CD4-positive, alpha-beta T cell treated with Interleukin-1 beta for 1 hour (primary cell): ENCODE measurements at places on chromosomes 11 and 22.

GRCh38 chr11:77300695-77301094 lies 791 bp downstream of the GDPD4 start:
- no peak for DNase-seq

- DNase-seq: no peak
Observed at GRCh38 chr11:127506647-127507046, 506.1 kb upstream of the KIRREL3 start.

GRCh38 chr22:22881116-22882000 lies 6.3 kb upstream of the IGLL5 start:
- DNase-seq: peak; percentile 37

- no peak for DNase-seq
Observed at GRCh38 chr11:86938203-86938899, 16.8 kb downstream of the FZD4 start.

- DNase-seq: no peak
Observed at GRCh38 chr11:45400591-45400990, 114.5 kb upstream of the SYT13 start.

DNA sequence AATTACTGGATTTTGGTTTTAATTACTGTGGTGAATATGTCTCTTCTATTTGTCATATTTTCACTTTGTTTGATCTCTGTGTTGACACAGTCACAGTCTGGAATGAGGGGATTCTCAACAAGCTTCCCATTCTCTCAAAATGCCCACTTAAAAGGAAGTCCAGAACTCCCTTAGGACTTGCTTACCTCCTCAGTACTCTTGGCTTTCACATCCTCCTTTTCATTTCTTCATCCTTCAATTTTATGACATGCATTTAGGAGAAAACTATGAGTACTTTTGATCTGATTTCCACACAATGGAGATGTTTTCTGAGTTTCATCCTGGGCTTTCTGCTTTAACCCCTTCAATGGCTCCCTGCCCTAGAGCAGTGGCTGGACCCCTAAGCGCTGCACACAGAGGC lies 49.3 kb upstream of the FLI1 start:
- DNase-seq: no peak

DNA sequence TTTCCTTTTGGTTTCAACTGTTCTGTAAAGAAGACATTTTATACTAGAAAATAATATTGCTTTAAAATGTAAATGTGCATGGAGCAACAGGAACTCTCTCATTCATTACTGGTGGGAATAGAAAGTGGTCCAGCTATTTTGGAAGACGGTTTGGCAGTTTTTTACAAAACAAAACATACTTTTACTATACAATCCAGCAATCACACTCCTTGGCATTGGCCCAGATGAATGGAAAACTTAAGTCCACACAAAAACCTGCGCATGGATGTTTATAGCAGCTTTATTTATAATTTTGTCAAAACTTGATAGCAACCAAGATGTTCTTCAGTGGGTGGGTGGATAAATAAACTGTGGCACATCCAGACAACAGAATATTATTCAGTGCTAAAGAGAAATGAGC lies 49.9 kb upstream of the SEPTIN5 start:
- no peak for DNase-seq

DNA sequence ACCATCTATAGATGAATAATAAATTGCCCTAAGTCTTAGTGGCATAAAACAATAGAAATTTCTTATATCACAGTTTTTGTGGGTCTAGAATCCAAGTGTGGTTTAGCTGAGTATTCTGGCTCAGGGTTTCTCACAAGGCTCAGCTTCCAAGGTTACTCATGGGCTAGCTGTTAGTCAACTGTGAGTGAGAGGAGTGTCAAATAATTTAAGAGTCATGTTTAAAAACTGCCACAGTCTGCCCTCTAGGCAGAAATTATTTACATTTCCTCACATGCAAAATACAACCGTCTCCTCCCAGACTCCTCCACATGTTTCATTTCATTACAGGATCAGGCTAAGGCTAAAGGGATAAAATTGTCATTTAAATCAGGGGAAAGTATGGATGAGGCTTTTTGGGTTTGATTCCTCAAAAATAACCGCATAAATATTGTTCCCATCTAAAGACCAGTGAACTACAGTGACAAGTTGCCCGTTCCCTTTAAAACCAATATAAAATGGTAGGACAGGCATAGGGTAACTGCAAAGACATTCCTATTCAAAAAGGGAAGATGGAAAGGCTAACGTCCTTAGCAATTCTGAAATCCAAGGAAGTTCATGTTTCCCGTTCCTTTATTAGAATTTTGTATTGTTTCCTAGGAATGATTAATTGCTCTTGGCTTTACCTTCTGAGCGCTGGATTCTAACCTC lies 324.3 kb downstream of the DYNC2H1 start:
- DNase-seq: no peak

GRCh38 chr22:40153192-40153591 lies 24.5 kb upstream of the TNRC6B start:
- no peak for DNase-seq

- no peak for DNase-seq
Observed at GRCh38 chr11:62889484-62890437, 9.1 kb downstream of the SLC3A2 start.

GRCh38 chr11:20448834-20449233 lies 61.3 kb downstream of the PRMT3 start:
- no peak for DNase-seq

- no peak for DNase-seq
Observed at GRCh38 chr11:118652681-118653181, 26.7 kb downstream of the TREH start.

DNA sequence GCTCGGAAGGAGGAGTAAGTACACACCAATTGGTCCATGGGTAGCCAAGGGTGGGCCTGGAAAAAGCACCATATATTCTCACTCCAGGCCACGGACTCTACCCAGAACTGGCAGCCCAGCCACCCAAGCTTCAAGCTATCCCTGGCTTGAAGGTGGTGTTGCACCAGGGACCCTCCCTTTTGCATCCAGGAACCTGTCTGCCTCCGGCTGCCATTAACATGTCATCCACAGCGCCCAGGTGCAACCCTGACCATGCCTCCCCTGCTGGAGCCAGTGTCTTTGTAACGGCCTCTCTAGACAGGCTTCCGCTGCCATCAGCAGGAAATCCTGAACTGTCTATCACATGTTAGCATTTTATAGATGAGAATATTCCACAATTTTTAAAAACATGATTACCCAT lies 2158.5 kb upstream of the RAG2 start:
- DNase-seq: no peak

- DNase-seq: no peak
Observed at GRCh38 chr11:119903389-119903788, 174.4 kb upstream of the NECTIN1 start.

DNA sequence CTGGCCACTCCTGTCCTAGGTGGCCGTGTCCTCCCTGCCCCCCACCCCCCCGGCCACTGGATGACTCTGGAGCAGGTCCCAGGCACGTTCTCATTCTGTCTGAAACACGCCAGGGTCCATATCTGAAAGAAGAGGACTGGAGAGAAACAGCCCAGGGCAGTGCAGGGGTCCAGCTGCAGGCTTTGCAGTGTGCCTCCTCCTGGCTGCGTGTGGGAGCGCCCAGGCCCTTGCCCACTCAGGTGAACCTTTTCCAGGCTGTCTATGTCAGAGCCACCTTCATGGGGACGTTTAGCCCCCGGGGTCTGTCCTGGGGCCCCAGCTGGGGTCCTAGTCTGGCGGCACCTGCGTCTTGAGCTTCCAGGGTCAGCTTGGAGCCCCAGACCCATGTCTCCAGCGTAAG lies 15.6 kb downstream of the GRAMD4 start:
- DNase-seq: no peak

DNA sequence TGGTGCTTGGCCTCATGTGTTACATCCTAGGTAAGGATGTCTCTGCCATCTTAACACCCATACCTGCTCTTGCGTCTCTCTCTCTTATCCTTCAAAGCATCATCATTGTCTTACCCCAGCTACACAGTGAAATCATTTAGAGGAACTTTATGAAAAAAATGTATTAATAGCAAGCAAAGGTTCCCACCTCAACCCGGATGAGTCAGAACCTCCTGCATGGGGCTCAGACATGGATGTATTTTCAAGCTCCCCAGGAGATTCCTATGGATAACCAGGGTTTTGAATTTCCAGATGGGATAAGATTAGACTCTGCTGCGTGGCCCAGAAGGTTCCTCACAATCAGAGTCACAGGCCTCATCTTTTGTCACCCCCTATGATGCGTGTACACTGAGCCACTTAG lies 89.1 kb upstream of the NNMT start:
- no peak for DNase-seq

- DNase-seq: no peak
Observed at GRCh38 chr11:9385327-9385899, 961 bp downstream of the IPO7 start.

DNA sequence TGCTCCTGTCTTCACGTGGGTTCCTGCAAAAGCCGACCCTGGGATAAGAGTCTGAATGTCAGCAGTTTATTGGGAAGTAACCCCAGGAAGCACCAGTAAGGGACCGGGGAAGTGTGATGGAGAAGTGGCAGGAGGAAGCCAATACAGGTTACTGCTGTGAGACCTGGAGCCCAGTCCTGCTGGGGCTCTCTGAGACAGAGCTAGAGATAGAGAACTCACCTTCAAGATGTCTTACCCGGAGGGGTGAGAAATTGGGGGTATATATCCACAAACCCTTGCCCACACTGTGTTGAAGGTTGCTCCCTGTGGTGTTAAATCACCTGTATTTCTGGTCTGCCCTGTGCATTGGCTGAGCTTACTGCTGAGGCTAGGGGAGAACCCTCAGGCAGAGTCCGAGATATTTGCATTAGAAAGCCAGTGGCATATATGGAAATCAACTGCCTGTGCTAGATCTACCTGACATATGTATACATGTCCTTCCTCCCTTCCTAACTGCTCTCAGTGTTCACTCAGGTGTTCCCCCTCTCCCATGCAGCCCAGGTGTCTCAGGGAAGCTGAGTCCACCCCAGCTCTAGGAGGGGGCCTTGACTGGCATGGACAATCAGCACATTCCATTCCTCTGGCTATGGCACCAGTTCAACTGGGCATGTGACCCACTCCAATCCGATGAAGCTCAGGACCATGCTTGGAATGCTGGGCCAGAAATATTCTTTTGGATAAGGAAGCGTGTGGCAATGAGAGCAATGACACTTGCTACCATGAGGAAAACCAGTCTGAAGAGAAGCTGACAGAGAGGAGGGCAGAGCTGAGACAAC lies 6.8 kb upstream of the MICAL2 start:
- DNase-seq: no peak

- no peak for DNase-seq
Observed at GRCh38 chr11:96197801-96198701, 144.9 kb downstream of the MAML2 start.

DNA sequence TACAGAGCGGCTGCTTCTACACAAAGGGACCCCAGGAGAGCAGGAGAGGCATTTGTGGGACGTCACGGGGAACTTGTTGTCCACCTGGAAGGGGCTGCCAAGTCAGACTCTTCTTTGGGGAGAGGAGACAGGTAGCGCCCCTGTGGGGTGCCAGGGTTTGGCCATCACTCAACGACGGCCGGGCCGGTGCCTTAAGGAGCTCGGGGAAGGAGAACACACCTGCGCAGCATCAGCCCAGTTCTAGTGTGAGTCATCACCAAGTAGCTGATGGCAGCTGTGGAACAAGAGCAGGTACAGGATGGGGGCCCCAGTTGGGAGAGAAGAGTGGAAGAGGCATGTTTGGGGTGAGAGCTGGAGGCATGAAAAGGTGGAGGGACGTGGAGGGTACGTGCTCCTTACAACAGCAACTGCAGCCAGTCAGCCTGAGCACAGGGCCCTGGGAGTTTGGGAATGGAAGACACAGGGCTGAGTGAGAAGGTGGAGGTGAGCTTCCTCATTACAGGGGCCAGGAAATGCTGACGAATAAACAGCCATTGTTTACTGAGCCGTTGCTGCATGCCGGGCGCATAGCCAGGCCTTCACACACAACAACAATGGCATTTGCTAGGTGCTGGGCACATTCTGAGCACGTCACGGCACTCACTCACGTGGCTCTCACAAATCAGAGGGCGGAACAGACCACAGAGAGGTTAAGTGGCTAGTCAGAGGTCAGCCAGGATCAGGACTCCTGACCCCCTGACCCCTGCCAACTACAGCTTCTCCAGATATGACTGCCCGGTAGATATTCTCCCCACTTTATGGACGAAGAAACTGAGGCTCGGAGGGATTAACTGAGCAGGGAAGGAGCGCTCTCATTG lies 29.1 kb upstream of the TP53I11 start:
- DNase-seq: no peak

GRCh38 chr11:1548221-1549070 lies 23.6 kb downstream of the DUSP8 start:
- no peak for DNase-seq

- no peak for DNase-seq
Observed at GRCh38 chr11:66476841-66477251, 3.4 kb upstream of the DPP3 start.

DNA sequence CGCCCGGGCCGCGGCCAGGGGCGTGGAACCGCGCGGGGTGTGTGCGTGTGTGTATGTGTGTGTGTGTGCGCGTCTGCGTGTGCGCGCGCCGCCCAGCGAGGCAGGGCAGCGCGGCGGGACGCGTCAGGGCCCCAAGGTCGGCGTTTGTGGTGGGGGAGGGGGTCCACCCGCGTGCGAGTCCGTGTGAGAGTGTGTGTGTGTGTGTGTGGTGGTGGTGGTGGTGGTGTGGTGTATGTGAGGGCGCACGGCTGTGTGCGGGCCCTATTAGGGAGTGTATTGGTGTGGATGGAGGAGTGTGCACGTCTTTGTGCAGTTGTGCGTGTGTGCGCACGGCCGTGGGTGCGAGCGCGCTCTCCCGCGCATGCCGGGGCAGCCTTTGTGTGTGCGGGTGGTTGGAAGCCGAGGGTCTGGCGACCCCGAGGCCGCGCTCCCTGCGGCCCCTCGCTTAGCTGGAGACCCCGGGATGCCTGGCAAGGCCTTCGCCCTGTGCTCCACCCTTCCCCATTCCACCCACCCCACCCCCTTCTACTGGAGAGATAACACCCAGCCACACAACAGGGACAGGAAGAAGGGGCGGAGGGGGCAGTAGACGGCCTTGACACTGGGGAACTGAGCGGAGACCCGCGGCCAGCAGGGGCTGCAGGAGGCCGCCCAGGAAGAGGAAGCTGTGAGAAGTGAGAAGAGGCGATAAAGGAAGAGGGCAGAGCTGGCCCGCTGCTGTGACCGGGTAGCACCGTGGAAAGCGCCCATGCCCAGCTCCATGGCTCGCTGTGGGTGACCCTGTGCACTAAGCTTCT lies 528 bp upstream of the ARRB1 start:
- peak; percentile 73 for DNase-seq
